Amniotic epithelial cell (primary cell): ENCODE measurements at places on chromosomes 13 and 19.
A peak's percentile ranks its signal among the peaks of the same experiment; 100 is the strongest.

GRCh38 chr19:4124638-4125037 is 716 bp upstream of the MAP2K2 start:
- no peak for DNase-seq

DNA sequence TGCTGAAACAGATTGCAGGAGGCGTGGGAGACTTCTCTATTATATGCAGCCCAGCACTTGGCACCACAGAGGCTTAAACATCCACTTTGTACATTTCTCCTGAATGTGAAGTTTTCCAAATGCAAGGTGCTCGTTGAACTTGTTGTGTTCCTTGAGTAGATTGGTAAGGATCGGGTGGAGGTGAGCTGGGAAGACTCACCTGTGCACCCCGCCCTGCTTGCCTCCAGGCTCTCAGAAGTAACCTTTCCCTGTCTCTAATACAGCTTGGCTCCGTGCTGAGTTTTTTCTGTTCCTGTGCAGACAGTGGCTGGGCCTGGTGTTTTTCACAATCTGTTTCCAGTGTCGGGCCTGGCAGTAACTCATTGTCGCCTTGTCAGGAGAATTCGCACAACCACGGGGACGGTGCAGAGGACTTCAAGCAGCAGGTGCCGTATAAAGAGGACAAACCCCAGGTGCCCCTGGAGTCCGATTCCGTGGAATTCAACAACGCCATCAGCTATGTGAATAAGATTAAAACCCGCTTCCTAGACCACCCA is 12.3 kb downstream of the SIN3B start:
- DNase-seq, result no peak

- DNase-seq, result peak; percentile 23
These were observed 9.4 kb downstream of the C19orf81 start for GRCh38 chr19:50658441-50659317.

- peak; percentile 75 for DNase-seq
These were observed 506.7 kb upstream of the NBEA start for GRCh38 chr13:34435338-34435737.

GRCh38 chr13:105031306-105031705 is 1504.2 kb downstream of the EFNB2 start:
- no peak for DNase-seq

DNA sequence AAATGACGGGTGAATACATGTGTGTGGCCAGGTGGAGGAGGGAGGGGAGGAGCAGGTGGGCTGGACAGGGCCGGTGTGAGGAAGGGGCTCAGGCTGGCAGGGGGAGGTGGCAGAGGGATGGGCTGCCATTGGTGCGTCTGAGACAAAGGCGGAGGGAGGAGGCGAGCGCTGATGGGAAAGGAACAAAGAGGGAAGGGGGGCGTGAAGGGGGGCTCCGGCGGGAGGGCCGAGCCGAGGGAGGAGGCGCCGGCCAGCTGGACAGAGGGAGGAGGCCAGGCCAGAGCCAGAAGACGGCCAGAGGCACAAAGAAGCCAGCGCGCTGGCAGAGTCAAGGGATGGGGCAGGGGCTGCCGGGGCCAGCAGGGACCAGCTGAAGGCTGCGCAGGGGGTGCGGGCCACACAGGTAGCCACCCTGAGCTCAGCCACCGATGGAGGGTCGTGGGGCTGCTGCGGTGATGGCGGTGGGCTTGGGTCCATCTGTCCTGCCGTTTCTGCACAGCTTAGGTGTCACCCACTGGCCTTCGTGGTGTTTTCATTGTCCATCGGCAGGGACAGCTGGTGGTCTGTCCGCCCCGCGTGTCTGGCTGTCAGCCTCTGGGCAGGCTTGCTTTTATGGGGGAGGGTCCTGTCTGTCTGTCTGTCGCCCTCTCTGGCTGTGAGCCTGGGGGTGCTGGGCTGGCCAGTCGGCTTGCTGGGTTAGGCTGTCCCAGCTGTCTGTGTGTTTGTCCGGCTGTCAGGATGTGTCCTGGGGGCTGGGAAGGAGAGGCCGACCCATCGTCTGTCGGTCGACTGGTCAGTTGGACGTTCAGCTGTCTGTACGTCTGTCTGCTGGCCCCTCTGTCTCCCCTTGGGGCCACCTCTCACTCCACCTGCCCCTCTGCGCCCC is 2.2 kb downstream of the APC2 start:
- DNase-seq, result no peak

GRCh38 chr19:16942583-16942982 is 53.8 kb downstream of the F2RL3 start:
- no peak for DNase-seq

- no peak for DNase-seq
These were observed 192.6 kb upstream of the KL start for GRCh38 chr13:32823597-32823996.

GRCh38 chr19:43148233-43148632 is 38.1 kb downstream of the PSG5 start:
- DNase-seq, result peak; percentile 83

DNA sequence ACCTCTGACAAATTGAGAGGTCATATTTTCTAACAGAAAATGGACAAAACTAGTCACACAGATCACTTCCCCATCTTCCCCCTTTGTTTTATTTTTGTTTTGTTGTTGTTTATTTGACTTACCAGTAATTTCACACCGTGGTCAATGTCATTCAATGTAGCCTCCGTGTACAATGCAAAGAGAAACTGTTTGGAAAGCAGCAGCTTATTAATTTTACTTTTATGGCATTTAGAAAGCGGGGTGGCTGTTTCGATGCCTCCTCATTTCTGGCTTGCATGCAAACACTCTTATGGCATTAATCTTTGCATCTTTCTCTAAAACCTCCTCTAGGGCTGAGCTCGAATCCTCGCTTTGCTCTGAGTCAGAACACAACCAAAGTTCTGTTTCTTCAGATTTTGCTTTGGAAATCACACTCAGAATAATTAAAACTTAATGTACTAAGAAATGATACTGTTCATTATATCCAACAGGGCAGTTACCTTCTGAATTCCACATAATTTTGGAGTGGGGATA is 77.0 kb downstream of the ZNF536 start:
- DNase-seq, result no peak

GRCh38 chr19:13053761-13054625 is 48.7 kb downstream of the LYL1 start:
- DNase-seq, result peak; percentile 97

- no peak for DNase-seq
These were observed at the start of gene C5AR1 for GRCh38 chr19:47309608-47310007. C5AR1 (plus strand) TSS chr19:47309861; CDS start chr19:47309896, 35 bp downstream.

- DNase-seq, result no peak
These were observed 133.1 kb upstream of the RFC3 start for GRCh38 chr13:33684874-33685273.

DNA sequence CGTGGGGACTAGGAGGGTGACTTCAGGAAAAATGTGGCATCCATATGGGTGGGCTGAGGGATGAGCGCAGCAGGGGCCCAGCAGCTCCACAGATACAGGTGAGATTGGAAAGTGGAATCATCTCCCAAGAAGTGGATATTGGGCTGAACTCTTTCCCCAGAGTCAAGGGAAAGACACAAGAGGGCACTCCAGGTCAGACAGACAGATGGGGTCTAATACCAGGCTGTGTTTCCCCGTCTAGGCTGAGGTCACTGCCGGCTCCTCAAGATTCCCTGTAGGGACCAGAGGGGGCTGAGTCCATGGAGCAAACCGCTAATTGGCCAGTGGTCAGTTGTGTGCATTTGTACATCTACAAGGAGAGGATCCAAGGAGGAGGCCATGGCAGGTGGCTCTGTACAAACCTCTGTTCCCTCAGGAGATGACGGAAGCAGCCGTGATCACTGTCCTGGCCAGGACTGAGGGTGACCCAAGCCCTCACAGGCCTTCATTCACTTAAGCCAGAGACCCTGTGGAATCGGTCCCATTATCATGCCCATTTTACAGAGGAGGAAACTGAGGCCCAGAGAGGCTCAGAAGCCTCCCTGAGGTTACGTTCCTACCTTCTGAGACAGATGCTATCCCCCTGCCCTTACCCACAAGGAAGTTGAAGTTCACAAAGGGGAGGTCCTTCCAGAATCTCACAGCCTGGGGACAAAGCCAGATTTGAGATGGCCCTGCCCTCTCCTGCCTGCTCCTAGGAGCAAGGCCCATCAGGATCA is 14.9 kb upstream of the IGLON5 start:
- DNase-seq, result no peak

DNA sequence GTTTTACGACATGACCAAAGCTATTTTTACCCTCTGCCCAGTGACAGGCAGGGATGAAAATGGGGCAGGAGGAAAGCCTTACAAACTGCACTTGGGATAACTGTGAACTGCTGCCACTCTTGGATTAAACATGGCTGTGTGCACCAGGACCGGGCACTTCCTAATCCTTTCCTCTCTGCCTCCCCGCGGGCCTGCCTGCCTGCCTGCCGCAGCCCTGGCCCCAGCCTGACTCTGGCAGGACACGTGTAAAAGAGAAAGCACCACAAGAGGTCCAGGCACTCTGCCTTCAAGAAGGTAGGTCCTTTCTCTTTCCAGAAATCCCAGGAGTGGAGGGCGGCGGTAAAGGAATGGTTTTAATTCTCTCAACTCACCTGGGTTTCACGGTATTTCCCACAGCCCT is 4.8 kb downstream of the TSHZ3 start:
- DNase-seq, result no peak

GRCh38 chr19:17985037-17985818 is 18.3 kb downstream of the KCNN1 start:
- DNase-seq, result peak; percentile 9

GRCh38 chr13:36431204-36432105 is 840 bp upstream of the CCNA1 start:
- no peak for DNase-seq

DNA sequence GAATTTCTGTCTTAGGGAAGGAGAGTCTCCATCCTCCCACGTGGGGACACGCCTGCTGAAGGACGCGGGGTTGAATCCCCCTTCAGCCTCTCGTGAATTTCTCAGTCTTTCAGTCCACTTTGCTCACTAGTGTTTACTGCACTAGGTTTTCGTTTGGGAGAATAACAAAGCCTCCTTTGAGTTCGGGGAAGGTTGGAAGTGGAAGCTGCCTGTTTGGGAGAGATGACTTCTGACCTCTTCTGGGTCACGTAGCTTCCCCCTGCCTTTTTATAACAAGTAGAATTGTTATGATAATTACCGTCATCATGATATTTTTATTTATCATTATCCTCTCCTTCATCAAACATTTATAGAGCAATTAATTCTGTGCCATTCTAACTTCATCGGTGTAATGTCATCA is 60.7 kb downstream of the ATP11A start:
- no peak for DNase-seq

- no peak for DNase-seq
These were observed 1407.1 kb downstream of the UQCRFS1 start for GRCh38 chr19:27805848-27806247.

DNA sequence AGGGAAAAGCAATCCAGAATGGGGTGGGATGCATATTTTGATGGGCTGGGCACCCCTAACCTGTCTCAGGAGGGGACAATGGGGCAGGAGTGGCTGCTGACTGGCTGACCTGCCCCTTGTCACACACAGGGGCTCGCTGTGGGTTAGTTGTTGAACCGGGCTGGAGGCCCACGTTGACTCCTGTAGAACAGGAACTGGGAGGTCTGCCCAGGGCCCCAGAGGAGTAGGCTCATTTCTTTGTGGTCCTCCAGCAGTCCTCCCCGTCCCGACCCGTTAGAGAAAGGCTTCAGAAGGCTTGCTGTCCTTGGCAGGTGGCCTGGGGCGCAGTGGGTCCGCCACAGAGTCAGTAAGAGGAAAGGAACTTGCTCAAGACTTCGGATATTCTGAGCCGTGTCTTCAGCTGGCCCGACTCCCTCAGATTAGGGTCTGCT is 70.1 kb downstream of the COL4A1 start:
- DNase-seq, result no peak

- DNase-seq, result no peak
These were observed at the start of gene SPACA4 for GRCh38 chr19:48606463-48607358. SPACA4 (plus strand) TSS chr19:48606742; CDS start chr19:48606979, 237 bp downstream.

DNA sequence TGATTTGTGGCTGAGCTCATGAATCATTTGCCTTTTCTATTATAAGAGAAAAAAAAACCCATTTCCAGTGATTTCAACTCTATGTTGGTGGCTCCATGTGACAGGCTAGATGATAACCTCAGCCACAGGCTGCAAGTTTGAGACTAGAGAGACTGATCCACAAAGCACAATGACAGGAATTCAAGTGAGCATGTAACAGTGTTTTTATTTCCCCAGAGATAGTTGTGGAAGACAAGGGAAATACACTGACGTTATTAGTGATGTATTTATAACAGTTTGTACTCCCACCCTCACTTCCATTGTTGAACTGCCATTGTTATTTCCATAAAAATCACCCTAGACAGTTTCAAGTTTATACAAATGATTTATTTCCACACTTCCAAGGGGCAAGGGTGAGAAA is 27.9 kb upstream of the EDNRB start:
- DNase-seq, result no peak

GRCh38 chr13:24606486-24607170 is 73.6 kb upstream of the ATP12A start:
- no peak for DNase-seq

DNA sequence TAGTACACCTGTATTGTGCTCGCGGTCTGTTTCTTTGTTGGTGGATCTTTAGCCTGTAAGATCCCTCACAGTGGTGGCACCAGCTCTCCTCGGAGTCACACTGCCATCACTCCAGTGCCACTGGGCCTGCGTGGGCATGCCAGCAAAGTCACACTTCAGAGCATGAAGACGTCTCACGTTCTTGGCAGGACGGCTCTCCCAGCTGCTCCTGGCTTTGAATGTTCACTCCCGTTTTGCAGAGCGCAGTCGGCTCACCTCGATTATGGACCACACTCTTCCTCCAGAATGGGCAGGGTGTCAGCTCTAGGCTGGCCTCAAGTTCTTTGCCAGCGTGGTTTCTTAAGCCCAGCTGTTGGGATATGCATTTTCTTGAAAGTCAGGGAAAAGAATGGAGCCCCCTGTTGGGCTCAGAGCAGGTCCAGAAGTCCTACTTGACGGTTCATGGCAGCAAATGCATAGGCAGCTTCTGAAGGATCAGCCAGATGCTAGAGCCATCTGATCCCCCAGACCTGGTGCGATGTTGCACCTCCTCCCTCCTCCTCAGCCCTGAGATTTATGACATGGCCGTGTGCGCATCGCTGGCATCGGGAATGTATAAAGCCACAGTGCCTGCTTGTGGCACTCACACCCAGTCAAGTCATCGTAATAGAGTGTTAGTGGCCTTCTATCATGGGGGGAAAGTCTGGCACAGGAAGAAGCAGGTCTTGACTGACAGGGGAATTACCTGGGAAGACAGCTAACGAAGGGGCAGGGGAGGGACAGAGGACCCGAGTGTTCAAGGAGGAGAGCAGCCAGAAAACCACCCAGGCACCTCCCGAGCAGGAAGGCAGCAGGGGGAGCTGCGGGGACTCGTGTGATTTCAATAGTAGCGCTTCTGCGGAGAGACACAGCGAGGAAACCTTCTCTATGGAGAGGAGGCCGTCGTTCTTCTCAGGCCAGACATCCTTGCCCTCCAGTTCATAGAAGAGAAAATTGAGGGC is 40.2 kb upstream of the NPAS1 start:
- no peak for DNase-seq

GRCh38 chr19:19657397-19657783 is 6.1 kb downstream of the ATP13A1 start:
- DNase-seq, result no peak

- DNase-seq, result peak; percentile 94
These were observed 303.4 kb downstream of the SPRY2 start for GRCh38 chr13:80037505-80037888.

- peak; percentile 32 for DNase-seq
These were observed 2.0 kb upstream of the TMEM221 start for GRCh38 chr19:17450264-17451075.
